ENCODE measurements at places on chromosomes 7 and 10.

- no peak for DNase-seq
Observed at GRCh38 chr10:22247636-22248035, 29.8 kb upstream of the EBLN1 start.

- DNase-seq: no peak
Observed at GRCh38 chr10:49058463-49059255, 56.7 kb downstream of the VSTM4 start.

DNA sequence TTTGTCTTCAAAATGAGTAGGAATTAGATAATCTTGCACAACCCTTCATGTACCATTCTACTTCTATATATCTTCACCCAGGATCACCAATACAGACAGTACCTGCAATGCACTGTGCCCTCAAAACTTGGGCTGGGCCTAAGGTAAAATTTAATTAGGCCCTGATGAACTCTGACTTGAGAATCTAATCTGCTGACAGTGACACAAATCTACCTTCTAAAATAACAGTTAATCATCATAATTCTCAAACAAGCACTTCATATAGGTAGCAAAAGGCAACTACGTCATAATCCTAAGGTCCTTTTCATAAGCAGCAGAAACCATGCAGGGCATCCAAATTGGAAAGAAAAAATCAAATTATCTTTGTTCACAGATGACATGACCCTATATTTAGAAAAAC lies 4.1 kb downstream of the ZNF25 start:
- no peak for DNase-seq

GRCh38 chr10:65620404-65621048 lies 1305.3 kb upstream of the LRRTM3 start:
- DNase-seq: no peak

- peak; percentile 77 for DNase-seq
Observed at GRCh38 chr10:21516242-21517131, 9.0 kb downstream of the SKIDA1 start.

- DNase-seq: no peak
Observed at GRCh38 chr7:5827755-5828154, 46.3 kb upstream of the RNF216 start.

DNA sequence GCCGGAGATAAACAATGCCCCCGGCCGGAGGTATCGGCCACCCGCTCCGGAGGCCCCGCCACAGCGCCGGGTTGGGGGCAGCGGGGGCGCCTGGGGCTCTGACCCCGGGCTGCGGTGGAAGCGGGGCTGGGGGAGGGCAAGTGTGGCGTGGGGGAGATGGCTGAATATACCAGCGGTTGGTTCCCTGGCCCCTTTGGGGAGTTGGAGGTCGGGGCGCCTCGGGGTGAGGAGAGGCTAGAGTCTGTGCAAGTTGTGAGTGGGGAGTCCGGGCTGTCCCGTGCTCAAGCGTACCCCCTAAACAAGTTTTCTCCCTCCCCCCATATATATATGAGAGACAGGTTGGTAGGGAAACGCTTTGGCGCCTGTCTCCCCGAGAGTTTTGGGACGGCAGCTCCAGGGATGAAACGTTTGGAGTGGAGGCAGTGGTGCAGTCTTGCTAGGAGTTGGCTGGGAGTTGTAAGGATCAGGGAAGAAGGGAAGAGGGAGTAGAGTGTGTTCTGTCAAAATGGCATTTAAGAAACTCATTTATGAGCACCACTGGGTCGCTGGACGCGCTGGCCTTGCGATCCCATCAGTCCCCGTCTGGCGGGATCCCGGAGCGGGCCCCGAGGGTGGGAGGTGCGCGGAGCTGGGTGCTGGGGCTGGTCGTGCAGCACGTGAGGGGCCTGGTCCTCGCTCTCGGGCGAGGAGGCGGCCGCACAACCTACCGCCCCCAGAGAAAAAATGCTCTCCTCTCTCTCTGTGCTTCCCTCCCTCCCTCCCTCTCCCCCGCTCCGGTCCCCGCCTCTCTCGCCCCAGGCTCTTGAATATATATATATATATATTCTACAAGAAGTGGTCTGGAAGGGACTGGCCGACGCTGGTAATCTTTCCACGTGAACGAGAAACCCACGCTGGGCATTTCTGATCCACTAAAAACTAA lies 1.1 kb downstream of the TET1 start:
- DNase-seq: peak; percentile 74

DNA sequence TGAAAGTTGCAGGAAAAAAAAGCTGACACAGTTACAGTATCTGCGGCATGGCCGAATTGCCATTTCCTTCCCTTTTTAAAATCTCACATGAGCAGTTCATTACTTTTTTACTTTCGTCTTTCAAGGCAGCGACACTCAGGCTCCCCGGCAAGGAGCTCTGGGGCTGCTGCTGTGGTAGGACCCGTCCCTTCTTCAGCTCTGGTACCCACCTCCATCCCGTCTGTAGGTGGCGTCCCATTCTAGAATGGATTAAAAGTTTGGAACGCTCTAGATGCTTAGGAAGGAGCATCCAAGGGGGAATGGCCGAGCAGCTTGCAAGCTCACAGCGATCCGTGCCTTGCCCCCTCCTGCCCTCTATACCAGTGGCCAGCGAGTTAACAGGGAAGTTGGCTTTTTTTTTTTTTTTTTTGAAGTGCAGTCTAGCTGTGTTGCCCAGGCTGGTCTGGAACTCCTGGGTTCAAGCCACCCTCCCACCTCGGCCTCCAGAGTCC lies 22.8 kb upstream of the TTYH3 start:
- no peak for DNase-seq

DNA sequence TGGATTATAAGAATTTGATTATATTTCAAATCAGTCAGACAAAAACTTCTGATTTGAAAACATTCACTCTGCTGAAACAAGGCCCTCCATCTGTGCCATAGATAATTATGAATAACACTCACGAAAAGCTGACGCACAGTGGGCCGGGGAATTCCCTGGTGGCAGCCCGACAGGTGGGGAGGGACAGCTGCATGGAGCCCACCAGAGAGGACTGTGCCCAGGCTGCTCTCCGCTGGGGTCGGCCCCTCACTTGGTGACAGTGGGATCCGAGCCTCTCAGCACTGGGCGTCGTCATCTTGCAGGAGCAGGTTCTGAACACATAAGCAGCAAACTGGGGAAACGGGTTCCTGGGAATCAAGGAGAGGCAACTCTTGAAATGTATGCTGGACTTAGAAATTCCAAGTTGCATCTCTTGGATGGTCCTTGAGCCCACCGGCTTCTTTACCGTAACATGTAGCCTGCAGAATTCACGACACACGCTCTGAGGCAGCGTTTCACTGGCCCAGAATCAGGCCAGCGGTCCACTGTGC lies 41.4 kb downstream of the AFAP1L2 start:
- no peak for DNase-seq

- DNase-seq: no peak
Observed at GRCh38 chr7:75579899-75580298, 87.8 kb downstream of the SPDYE5 start.
